Stimulated activated CD4-positive, alpha-beta T cell treated with anti-CD3 and anti-CD28 coated beads, Interleukin-4, amount 100 ng/mL, for 48 hours (primary cell): ENCODE measurements at places on chromosomes 11 and 22.

GRCh38 chr22:42805016-42805997 lies 51.8 kb downstream of the ARFGAP3 start:
- no peak for DNase-seq

DNA sequence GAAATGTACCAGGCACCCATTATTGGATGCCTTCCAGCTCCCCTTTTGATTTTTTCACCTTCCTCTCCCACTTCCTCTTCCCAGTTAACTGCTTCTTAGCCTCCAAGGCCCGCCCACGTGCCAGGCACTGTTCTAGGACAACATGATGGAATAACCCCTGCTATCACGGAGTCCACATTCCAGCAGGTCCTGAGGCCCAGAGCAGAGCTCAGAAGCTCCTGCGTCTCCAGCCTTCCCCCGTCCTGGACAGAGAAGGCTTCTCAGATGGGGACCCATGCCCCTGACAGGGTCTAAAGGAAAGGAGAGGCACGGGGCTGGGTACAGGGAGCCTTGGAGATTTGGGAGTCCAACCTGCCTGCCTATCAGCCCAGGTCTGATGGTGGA lies 29.1 kb downstream of the TRIM29 start:
- no peak for DNase-seq

GRCh38 chr11:16377746-16378145 lies 21.4 kb upstream of the SOX6 start:
- DNase-seq, result no peak

DNA sequence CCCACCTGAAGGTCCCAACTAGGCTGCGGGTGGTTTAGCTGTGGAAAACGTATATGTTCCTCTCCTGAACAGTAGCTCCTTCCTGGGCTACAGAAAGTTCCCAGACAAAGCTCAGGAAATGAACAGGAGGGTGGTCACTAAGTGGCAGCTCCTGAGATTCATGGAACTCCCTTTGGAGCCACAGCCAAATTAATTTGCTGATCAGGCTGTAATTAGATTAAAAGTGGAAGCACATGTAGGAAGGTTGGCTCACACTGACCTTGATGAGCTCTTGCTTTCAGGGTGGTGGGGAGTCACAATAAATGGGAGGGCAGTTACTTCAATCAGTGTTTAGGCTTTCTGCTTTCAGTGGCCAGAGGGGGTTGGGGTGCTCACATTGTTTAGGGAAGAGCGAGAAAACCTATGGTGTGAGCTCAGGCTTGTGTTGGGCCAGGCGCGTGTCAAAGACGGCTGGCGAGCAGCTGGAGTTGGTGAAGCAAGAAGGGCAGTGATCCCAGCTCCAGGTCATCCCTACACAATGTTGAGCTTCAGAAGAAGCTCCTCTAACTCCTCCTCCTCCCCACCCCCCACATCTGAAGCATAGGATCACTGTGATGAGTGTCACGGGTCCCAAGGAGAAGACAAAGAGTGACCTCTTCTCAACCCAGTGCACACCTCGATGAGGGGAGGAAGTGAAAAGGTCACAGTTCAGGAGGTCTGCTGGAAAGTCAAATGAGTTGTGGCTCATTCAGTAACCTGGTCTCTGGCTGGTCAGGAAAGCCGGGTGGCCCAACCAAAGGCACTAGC lies 42.5 kb downstream of the CLPB start:
- no peak for DNase-seq

DNA sequence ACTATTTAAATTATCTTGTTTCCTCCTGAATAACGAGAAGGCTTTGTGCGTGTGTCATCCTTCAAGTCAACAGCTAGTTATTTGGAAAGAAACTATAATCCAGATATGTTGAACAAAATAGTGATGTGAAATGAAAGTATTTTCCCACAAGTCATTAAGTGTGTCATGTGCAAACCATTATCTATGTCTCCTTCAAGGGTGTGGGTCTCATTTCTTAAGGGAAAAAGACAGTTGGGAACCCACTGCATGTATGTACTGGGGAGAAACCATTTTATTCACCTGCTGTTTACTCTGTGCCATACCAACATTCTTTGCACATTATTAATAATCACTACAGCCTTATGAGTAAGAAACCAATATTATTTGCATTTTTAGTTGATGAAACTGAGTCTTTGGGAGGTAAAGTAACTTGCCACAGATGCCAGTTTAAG lies 145.3 kb upstream of the CTSC start:
- DNase-seq, result no peak

- DNase-seq, result no peak
Observed at GRCh38 chr11:36460220-36460619, 49.9 kb downstream of the TRAF6 start.

GRCh38 chr11:72702096-72702495 lies 27.9 kb upstream of the PDE2A start:
- no peak for DNase-seq

DNA sequence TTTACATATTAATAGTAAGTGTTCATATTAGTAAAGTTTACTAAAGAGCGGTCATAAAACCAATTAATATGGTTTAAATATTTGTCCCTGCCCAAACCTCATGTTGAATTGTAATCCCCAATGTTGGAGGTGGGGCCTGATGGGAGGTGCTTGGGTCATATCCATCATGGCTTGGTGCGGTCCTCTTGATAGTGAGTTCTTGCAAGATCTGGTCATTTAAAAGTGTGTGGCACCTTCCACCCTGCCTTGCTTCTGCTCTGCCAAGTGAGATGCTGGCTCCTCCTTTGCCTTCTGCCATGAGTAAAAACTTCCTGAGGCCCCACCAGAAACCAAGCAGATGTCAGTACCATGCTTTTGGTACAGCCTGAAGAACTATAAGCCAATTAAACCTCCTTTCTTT lies 54.8 kb upstream of the OLFML1 start:
- DNase-seq, result no peak

GRCh38 chr11:86671531-86672006 lies 847 bp downstream of the ME3 start:
- peak; percentile 10 for DNase-seq

DNA sequence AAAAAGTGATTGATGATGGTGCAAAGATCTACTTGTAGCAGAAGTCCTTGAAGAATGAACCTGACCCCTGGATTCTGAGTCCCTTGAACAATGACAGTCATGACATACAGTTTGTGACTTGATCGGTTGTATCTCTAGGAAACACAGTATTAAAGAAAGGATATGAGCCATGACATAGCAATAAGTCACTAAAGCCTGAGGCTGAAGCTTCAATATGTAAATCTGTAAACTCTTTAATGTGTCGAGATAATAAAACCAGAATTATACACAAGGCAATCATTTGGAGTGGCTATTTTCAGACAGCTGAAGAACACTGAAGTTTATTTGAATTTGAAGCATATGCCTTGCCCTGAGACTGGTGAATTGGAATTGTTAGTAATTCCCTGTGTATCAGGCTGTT lies 911.5 kb upstream of the RAG2 start:
- no peak for DNase-seq

- DNase-seq, result no peak
Observed at GRCh38 chr11:2091786-2092463, 47.3 kb downstream of the IGF2 start.

- no peak for DNase-seq
Observed at GRCh38 chr11:105110688-105111030, 28.9 kb downstream of the CARD18 start.

DNA sequence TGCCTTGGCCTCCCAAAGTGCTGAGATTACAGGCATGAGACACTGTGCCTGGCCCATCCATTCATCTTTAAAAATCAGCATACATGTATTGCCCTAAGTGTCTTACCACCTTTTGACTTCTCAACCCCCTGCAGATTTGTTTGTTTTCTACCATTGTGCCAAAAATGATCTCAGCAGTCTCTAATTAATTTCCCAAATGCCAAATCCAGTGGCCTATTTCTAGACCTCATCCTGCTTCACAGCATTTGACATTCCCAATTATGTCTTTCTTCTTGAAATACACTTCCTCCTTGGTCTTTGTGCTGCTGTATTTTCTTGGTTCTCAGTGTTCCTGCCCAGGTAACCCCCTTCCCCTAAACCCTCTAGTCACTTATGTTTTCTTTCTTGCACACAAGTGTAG lies 46.0 kb upstream of the GRAMD1B start:
- no peak for DNase-seq

DNA sequence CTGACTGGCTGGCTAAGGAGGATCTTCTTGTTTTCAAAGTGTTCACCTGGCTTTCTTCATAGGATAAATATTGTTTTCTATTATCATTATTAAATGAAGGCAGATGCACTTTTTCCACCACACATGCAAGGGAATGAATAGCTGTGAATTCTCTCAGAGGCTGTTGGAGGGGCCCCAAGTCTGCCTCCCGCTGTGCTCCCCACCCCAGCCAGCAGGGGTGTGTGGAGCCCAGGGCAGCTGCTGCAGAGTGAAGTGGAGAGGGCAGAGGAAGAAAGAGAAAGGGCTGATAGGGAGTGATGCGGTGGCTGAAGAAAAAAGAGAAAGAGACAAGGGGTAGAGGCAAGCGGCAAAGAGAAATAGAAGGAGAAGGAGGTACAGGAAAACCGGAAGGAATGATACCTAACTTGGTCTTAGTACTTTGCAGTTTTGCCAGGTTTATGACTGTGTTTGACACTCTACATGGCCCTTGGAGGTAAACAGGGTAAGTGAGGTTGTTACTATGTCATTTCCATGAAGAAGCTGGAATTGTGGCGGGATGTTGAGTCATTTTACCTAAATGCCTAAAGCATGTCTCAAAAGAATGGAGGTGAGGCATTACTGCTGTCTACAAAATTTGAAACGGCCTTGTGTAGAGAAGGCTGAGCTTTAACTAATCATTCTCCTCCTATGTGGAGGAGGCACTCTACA lies 145.7 kb upstream of the B3GAT1 start:
- no peak for DNase-seq
